Activated CD4-positive, alpha-beta memory T cell treated with anti-CD3 and anti-CD28 coated beads, Interleukin-2, amount 10 ng/mL, durations not matched to agents 7 days and 5 days (primary cell): ENCODE measurements at places on chromosomes 1 and 21.
A peak's percentile ranks its signal among the peaks of the same experiment; 100 is the strongest.

- H3K4me1 ChIP-seq: peaks cover 88% of the 10 kb centered on the region
- peak overlapping the region; percentile 82 for H3K4me3 ChIP-seq
- no peaks in the 10 kb centered on the region for H3K27me3 ChIP-seq
- H3K36me3 ChIP-seq: peaks cover 61% of the 10 kb centered on the region
Observed at GRCh38 chr1:26283871-26284596, 4.1 kb downstream of the SH3BGRL3 start.

DNA sequence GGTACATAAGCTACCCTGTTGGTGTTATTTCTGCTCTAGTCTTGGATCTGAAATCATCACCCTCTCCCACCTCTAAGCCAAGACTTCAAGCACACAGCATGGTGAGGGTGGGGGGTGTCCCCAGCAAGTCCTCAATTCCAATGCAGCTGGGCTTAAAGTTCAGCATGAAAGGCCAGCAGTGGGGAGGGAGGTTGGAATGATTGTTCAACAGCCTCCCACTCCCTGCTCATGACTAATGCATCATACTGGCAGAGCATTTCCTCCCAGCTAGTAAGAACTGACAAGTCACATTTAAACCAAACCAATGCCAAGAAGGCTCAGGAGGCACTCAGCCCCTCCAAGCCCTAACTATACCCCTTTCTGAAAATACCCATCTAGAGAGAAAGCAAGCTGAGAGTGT lies 50.1 kb downstream of the TIAM1 start:
- H3K27ac ChIP-seq: no peak overlapping the region
- peaks cover 19% of the 10 kb centered on the region for H3K4me1 ChIP-seq
- H3K4me3 ChIP-seq: no peak overlapping the region
- H3K27me3 ChIP-seq: no peaks in the 10 kb centered on the region
- no peak for DNase-seq
- H3K36me3 ChIP-seq: peaks cover 15% of the 10 kb centered on the region

- no peak overlapping the region for H3K27ac ChIP-seq
- H3K36me3 ChIP-seq: no peaks in the 10 kb centered on the region
- no peaks in the 10 kb centered on the region for H3K27me3 ChIP-seq
- no peaks in the 10 kb centered on the region for H3K4me1 ChIP-seq
- H3K4me3 ChIP-seq: no peak overlapping the region
- no peak for DNase-seq
Observed at GRCh38 chr21:36461918-36462486, 17.9 kb downstream of the CLDN14 start.

GRCh38 chr1:55073187-55073916 lies 34.0 kb downstream of the PCSK9 start:
- peaks cover 76% of the 10 kb centered on the region for H3K36me3 ChIP-seq
- no peaks in the 10 kb centered on the region for H3K27me3 ChIP-seq
- H3K27ac ChIP-seq: peak overlapping the region; percentile 63

DNA sequence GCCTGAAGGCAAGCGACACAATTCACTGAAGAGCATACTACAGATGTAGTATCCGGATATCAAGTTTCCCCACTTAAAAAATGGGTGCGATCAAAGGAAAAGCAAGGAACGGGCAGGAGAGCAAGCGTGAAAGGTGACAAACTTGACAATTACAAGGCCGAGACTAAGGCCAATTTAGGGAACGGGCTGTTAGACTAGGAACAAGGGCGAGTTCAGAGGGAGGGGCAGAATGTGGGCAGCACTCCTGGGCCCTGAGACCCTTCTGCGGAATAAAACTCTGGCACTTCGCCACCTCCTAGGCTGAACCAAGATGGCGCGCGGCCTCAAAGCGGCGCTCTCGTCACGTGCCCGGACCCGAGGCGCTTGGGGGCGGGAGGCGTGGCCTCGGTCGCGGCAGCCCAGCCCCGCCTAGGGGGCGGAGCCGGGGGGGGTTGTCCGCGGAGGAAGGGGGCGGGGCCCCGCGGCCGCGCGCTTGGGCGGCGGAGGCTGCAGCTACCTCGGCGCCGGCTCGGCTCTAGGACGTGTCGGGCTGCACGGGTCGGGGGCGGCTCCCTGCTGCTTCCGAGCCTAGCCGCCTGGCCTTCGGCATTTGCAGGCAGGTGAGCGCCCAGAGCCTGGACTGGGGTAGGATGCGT lies at the start of gene PPFIA4:
Gene PPFIA4 (plus strand): TSS at position 461 of the 635 bp plus-strand sequence. CDS start 12,518 bp downstream, outside the sequence.
- peaks cover 14% of the 10 kb centered on the region for H3K27me3 ChIP-seq
- peak within 1 kb of the TSS; percentile 73 for H3K4me3 ChIP-seq
- peak within 1 kb of the TSS; percentile 52 for H3K27ac ChIP-seq
- DNase-seq: peak; percentile 92
- peaks cover 22% of the 10 kb centered on the region for H3K4me1 ChIP-seq

DNA sequence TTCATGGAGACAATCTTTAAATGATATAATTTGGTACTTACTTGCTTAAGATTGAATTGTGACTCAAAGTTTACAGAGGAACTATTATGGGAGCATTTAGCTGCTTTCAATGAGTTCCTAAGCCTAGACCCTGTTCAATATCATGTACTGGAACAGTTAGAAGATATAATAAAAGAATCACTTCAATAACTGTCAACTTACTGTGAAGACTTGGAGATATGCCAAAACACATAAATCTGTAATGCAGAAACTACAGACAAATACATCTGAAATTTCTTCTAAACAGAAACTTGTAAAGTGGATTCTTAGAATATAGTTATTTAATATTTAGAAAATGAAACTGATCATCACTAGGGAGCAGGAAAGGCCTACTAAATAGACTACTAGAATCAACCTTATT lies 259.3 kb downstream of the HLX start:
- no peaks in the 10 kb centered on the region for H3K36me3 ChIP-seq
- no peaks in the 10 kb centered on the region for H3K4me1 ChIP-seq
- no peaks in the 10 kb centered on the region for H3K27me3 ChIP-seq
- H3K4me3 ChIP-seq: no peak overlapping the region
- no peak overlapping the region for H3K27ac ChIP-seq
- no peak for DNase-seq

- H3K27ac ChIP-seq: no peak overlapping the region
- no peaks in the 10 kb centered on the region for H3K36me3 ChIP-seq
- peaks cover 5% of the 10 kb centered on the region for H3K4me1 ChIP-seq
Observed at GRCh38 chr1:156612666-156613065, 6.5 kb upstream of the HAPLN2 start.

DNA sequence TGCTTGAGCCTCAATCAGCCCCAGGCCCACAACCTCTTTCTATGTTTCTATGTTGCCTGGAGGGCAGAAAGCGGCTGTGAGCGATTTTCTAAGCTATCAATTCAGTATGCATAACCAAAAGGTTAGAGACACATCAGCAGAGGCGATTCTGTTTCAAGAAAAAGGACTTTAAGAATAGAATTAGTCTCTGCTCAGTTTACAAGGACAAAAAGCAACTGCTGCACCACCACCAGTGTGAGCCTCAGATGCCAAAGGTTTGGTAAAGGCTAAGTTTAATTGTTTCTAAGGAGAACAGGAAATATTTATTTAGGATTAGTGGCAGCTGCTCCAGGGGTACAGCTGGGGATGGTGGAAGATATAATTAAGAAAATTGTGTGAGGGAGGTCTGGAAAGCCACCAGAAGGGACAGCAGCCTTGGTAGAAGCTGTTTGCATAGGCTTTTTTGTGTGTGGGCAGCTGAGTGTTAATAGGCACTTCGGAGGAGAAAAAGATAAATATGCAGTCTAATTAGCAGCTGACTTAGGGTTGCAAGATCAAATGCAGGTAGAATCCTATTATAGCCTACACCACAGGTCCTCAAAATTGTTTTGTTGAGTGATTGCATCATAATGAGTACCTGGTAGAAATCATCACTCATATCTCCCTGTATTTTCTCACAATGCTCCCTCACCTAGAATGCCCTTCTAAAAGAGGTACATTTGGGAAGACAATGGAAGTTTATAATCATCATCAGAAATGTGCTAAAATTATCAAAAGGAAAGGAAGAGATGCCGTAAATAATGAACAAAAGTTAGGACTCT lies 35.8 kb downstream of the ZC3H11B start:
- no peaks in the 10 kb centered on the region for H3K36me3 ChIP-seq
- DNase-seq: no peak
- no peak overlapping the region for H3K4me3 ChIP-seq

- DNase-seq: no peak
- H3K36me3 ChIP-seq: no peaks in the 10 kb centered on the region
- H3K4me1 ChIP-seq: no peaks in the 10 kb centered on the region
- H3K4me3 ChIP-seq: no peak overlapping the region
Observed at GRCh38 chr1:201917362-201918033, 28.8 kb downstream of the SHISA4 start.

GRCh38 chr1:81358151-81358550 lies 442.6 kb upstream of the ADGRL2 start:
- DNase-seq: no peak
- no peaks in the 10 kb centered on the region for H3K4me1 ChIP-seq
- no peak overlapping the region for H3K27ac ChIP-seq

DNA sequence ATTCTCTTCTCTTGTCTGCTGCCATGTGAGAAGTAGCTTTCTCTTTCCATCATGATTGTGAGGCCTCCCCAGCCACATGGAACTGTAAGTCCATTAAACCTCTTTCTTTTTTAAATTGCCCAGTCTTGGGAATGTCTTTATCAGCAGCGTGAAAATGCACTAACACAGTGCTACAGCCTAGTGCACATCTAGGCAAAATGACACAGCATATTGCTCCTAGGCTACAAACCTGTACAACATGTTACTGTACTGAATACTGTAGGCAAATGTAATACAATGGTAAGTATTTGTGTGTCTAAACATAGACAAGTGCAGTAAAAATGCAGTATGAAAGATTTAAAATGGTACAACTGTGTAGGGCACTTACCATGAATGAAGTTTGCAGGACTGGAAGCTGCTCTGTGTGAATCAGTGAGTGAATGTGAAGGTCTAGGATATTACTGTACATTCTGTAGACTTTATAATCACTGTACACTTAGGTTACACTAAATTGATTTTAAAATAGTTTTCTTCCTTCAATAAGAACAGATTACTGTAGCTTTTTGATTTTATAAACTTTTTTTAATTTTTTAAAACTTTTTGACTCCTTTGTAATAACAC lies 69.4 kb downstream of the RGS21 start:
- no peak overlapping the region for H3K4me3 ChIP-seq
- DNase-seq: no peak
- H3K27me3 ChIP-seq: no peaks in the 10 kb centered on the region

DNA sequence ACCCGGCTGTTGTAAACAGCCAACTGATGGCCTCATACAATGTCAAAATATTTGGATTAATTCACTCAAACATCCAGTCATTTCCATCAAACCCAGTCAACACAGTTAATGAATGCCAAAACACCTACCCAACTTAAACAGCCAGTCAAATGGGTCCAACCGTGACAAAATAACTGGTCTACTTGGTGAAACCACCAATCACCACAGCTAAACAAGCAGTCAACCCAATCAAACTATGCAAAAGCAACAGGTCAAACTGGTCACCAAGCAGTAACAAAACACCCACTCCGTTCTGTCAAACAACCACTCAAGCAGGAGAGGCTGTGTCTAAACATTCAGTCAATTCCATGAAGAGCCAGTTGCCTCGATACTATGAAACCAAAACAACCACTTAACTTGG lies 119.2 kb downstream of the FOXD2 start:
- H3K27ac ChIP-seq: no peak overlapping the region
- H3K4me3 ChIP-seq: no peak overlapping the region
- peaks cover 18% of the 10 kb centered on the region for H3K27me3 ChIP-seq

DNA sequence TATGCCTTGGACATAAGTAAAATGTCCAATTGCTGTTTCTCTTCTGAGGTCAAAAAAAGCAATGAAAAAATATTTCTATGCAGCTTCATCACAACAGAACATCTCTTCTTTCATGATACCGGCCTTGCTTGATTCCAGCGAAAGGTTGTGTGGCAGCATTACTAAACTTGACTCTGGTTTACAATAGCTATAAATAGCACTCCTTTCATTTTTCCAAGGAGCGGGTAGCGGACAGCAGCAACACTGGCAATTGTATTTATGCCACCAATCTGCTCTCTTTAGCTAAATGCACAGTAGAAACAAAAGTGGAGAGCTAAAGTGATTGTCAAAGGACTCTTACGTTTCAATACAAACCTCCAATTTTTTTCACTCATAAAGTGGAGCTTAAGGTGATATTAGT lies 7.5 kb upstream of the DAB1 start:
- H3K36me3 ChIP-seq: no peaks in the 10 kb centered on the region
- no peak overlapping the region for H3K27ac ChIP-seq
- no peaks in the 10 kb centered on the region for H3K4me1 ChIP-seq
- no peak overlapping the region for H3K4me3 ChIP-seq

GRCh38 chr1:79043506-79043905 lies 37.0 kb upstream of the ADGRL4 start:
- H3K27me3 ChIP-seq: no peaks in the 10 kb centered on the region
- H3K36me3 ChIP-seq: no peaks in the 10 kb centered on the region
- H3K27ac ChIP-seq: no peak overlapping the region
- peaks cover 9% of the 10 kb centered on the region for H3K4me1 ChIP-seq

DNA sequence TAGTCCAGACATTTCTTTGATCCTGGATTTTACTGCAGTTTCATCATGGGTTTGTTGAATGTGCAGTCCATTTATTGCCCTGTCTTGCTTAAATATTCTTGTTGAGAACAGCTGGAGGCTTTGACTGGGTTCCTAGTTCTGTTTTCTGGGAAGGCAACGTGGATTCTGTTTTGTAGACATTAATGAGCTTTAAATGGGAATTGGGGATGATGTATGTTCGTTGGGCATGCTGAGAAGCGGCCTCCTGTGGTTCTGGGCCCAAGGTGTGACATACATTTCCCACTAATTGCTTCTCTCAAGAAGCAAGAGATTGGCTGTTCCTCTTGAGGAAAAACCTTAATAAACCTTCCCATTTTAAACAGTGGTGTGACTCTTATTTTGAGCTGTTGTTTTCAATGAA lies 22.9 kb downstream of the INKA2 start:
- no peak for DNase-seq
- no peaks in the 10 kb centered on the region for H3K27me3 ChIP-seq
- H3K36me3 ChIP-seq: peaks cover 27% of the 10 kb centered on the region

- H3K4me3 ChIP-seq: no peak overlapping the region
- no peak overlapping the region for H3K27ac ChIP-seq
- H3K36me3 ChIP-seq: no peaks in the 10 kb centered on the region
- no peak for DNase-seq
- no peaks in the 10 kb centered on the region for H3K4me1 ChIP-seq
- peaks cover 8% of the 10 kb centered on the region for H3K27me3 ChIP-seq
Observed at GRCh38 chr1:12546771-12547585, 71.0 kb downstream of the DHRS3 start.

DNA sequence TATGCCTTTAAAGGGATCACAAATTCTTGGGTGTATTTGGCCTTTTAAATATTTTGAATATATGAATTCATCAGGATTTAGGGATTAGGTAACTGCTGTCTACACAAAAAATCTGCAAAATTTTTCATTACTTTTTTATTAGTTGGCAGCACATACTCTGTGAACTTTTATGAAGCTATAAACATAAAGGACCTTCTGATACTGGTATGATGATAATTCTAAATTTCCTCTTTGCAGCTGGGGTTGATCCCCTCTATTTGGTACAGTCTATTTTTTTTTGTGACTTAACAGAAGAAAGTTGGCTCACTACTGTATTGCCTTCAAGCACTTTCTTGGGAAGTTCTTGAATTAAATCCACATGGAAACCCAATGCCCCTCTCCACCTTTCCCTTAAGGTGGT lies 416.1 kb downstream of the LMO4 start:
- H3K27ac ChIP-seq: no peak overlapping the region
- no peak for DNase-seq
- no peaks in the 10 kb centered on the region for H3K36me3 ChIP-seq
- H3K4me3 ChIP-seq: no peak overlapping the region
- H3K4me1 ChIP-seq: no peaks in the 10 kb centered on the region
- no peaks in the 10 kb centered on the region for H3K27me3 ChIP-seq
